ENCODE measurements at places on chromosomes 5 and 9.

DNA sequence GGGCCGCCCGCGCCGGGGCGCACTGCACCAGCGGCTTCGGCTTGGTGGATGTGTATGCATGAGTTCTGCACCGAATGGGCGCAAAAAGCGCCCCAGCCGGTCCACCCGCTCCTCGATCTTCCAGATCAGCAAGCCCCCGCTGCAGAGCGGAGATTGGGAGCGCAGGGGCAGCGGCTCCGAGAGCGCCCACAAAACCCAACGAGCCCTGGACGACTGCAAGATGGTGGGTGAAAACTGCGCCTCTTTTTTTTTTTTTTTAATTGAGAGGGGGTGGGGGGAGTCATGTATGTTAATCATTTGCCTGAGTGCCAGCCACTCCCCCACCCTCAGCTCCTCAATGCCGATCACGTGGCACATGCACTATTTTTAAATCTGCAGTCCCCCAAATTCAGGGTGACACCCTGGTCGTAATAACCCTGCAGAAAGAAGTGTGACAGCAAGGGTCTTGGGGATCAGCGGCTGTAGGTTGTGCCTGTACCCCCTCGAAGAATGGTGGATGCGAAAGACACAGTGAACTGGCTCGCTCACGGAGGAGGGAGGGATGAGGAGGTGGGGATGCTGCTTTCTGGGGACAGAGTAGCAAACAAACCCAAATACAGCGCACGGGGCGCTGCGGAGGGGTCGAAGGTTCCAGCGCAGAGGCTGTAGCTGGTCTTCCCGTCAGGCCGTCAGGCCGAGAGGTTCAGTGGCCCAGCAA is 900 bp downstream of the RGS7BP start:
- no peak for DNase-seq

DNA sequence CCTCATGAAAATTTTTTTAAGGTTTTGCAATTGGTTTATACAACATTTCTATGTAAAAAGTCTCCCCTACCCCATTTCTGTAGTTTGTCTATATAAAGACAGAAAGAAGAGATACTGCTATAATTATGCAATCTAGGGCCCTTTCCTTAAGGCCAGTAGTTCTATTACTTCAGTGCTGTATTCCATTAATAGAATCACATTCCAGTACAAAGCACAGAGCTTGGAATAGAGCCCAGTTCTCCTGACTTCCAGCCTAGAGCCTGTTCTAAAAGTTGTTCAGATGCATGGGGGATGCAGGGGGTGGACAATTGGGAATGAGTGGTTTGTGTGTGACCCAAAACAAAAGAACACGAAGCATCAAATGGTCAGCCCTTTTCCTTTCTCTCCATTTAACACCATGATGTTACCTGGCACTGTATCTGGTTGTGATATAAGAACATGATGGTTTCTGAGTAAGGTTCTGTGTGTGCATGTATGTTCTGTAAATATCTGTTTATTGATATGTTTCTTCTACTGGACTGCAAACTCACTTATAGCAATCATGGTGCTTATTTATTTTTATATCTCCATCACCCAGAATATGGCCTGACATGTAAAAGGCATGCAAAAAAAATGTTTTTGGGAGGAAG is 8.2 kb upstream of the GRAMD2B start:
- DNase-seq, result no peak

DNA sequence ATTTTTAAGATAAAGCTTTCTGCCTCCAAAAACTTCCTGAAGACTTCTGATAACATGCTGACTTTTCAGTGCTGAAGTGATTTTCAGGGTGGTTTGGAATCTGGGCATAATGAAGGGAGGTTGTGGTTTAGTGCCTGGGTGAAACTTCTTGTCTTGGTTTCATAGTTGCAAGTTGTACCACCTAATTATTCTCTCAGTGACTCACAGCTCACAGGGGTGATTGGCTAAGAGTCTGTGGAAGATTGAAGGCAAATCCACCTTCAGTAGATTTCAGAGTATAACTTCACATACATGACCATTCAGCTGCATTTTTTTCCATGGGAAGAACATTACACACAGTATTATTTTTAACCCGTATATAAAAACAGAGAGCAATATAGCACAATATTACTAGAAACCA is 199.9 kb downstream of the PTTG1 start:
- no peak for DNase-seq

GRCh38 chr5:34674187-34674586 is 18.1 kb downstream of the RAI14 start:
- DNase-seq, result no peak

- no peak for DNase-seq
Measured at GRCh38 chr9:116646661-116647514, 40.2 kb upstream of the TRIM32 start.

GRCh38 chr9:15010581-15010980 is 100.4 kb upstream of the FREM1 start:
- no peak for DNase-seq

DNA sequence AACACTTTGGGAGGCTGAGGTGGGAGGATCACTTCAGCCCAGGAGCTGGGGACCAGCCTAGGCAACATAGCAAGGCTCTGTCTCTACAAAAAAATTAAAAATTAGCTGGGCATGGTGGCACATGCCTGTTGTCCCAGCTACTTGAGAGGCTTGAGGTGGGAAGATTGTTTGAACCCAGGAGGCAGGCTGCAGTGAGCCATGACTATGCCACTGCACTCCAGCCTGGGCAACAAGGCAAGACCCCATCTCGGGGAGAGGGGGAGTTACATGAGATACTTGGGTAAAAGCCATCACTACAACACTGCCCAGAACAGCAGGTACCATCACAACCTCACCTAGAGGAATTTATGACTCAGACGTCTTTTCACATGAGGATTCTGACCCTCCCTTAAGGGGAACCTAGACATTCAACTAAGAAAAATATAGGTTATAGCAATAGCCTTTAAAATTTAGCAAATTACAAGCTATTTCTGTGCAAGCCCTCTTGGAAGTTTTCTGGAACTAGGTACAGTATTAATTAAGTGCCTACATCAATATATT is 143.5 kb downstream of the NFIB start:
- DNase-seq, result no peak

DNA sequence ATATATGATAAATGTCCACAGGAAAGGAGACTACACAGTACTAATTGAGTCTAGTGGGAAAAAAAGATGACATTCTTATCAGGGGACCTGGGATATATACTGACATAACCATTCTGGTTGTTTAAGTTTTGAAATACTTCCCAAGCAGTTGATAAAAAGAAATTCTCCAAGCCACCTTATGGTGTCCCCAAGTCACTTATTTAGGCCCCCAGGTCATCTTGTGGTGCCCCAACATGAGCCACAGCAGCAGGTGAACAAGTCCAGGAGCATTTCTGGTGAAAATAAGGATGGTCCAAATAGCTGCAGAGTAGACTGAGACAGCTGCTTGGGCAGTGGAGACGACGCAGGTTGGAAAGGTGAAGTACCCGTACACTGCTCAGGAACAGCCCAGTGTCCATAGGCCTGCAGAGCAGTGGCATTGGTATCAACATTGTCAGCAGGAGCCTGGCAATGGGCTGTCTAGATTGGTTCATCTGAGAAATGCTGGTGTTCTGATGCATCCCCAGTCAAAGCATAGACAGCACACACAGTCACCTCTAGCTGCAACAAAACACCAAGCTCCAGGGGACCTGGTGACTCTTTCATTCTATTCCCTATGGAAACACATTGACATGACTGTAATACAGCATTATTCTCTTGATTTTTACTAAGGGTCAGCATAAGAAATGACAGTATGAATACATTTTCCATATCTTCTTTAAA is 430.6 kb downstream of the NR2F1-AS1 start:
- DNase-seq, result no peak

- no peak for DNase-seq
Measured at GRCh38 chr9:33254211-33254610, 10.3 kb downstream of the BAG1 start.

DNA sequence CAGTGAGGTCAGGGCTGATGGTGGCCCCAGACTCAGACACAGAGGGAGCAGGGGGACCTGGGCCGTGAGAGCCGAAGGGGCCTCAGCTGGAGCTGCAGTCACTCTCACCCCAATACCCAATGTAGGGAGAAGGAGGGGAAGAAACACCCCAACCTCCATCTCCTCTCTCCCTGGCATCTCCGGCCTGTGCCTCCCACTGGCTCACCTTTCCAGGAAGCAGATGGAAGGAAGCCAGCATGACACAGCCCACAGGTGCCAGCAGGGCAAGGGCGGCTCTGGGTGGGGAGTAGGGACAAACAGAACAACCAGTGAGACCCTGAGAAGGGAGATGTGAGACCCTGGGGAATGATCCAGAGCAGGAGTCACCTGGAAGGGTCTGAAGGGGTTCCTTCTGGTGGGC is 3.0 kb upstream of the CRB2 start:
- DNase-seq, result no peak

DNA sequence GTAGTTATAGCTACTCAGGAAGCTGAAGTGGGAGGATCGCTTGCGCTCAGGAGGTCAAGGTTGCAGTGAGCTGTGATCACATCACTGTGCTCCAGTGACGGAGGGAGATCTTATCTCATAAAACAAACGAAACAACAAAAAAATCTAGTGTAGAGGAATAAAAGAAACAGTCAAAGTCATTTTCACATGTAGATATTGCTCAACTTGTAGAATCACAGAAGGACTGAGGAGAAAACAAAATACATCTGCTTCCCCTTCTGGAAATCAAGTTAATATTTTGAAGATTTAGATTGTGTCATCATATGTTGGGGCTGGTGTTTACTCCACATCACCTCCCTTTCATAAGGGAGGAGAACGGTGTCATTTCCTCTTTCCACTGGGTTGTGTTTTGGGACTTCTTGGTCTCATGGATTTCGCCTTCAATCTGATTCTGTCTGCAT is 8.2 kb upstream of the SLC46A2 start:
- no peak for DNase-seq

- DNase-seq, result no peak
Measured at GRCh38 chr9:104766025-104766424, 2.1 kb downstream of the NIPSNAP3B start.

GRCh38 chr9:80492221-80492620 is 920.5 kb downstream of the TLE4 start:
- DNase-seq, result no peak

GRCh38 chr9:125183054-125183453 is 6.5 kb downstream of the PPP6C start:
- DNase-seq, result no peak

GRCh38 chr5:143064218-143064641 is 294.1 kb downstream of the ARHGAP26 start:
- DNase-seq, result no peak

DNA sequence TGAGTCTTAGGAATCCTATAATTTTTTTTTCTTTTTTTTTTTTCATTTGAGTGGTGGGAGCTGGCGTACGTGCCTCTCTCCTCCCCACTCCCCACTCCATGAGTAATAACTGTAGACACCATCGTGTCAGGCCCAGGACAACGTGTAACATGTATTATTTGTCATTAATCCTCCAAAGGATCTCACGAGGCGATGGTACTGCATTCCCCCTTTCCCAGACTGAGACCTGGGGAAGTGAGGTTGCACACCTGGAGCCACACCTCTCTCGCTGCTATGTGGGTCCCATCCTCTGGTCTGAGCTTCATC is 6.1 kb upstream of the IER5L start:
- no peak for DNase-seq

- DNase-seq, result no peak
Measured at GRCh38 chr5:28374492-28374967, 1336.1 kb upstream of the CDH9 start.

DNA sequence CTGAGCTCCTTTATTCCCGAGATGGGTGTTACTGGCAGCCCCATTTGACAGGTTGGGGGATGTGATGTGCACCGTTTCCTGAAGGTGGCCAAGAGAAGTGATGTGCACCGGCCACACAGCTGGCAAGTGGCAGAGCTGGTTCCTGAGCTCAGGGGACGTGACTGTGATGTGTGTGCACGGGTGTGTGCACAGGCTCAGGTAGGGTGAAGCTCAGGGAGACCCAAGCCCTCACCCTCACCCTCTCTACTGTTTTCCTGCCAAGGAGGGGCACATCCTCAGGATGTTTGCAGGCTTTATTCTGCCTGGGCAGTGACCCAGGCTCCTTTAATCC is 56.6 kb downstream of the WWC1 start:
- DNase-seq, result no peak

GRCh38 chr5:4005335-4005734 is 409.7 kb downstream of the IRX1 start:
- DNase-seq, result no peak

- DNase-seq, result no peak
Measured at GRCh38 chr5:56307714-56308333, 74.7 kb upstream of the ANKRD55 start.

GRCh38 chr5:135995976-135996375 is 32.8 kb upstream of the TGFBI start:
- no peak for DNase-seq

DNA sequence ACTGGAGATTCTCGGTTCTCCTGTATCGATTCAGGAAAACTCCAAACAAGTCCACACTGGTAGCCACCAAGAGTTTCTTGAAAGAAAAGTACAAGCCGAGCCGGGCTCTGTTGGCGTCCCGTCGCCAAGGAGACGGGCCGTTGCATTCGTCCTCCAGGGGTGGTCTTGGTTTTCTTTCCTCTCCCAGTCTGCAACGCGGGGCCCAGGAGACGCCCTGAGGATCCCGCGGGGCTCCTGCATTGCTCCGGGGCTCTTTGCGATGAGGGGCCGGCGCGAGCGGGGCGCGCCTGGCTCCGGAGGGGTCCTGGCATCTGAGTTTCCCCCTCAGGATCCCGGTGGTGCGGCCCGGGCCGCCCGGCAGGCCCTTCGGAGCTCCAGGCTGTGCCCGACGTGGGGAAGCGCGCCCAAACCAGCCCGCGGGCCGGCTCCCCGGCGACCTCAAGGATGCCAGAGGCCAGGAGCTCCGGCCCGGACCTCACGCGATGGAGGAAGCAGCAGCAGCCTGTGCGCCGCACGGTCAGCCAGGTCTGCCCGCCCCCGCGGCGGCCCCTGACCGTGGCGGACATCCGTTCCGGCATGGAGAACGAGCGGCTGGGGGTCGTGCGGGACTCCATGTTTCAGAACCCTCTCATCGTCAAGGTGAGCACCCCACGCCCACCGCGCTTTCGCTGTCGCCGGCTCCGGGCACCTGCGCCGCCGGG is at the start of gene CFAP77:
CFAP77 (plus strand) TSS at position 384 of the 701 bp plus-strand sequence; CDS start at position 445, 61 bp downstream.
- no peak for DNase-seq

DNA sequence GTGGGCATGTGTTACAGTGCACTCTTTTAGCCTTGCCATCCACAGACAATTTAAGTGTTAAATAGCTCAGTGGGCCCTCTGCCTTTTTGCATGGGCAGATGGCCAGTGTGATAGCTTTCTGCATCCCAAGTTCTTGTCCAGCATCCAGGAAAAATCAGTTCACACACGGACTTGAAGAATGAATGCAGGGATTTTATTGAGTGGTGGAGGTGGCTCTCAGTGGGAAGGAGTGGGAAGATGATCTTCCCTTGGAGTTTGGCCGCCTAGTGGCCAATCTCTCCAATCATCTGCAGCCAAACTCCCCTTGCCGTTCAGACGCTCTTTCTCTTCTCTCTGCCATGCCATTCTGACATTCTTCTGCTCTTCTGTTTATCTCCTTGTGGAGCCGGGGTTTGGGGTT is 322.4 kb upstream of the GRAMD2B start:
- no peak for DNase-seq

Data from stimulated activated CD8-positive, alpha-beta memory T cell treated with anti-CD3 and anti-CD28 coated beads, Interleukin-7, amount 100 ng/mL, for 1 hour (primary cell).